Stimulated activated CD8-positive, alpha-beta memory T cell treated with anti-CD3 and anti-CD28 coated beads, Interleukin-4, amount 100 ng/mL, for 4 hours (primary cell): ENCODE measurements at places on chromosomes 5 and 9.

DNA sequence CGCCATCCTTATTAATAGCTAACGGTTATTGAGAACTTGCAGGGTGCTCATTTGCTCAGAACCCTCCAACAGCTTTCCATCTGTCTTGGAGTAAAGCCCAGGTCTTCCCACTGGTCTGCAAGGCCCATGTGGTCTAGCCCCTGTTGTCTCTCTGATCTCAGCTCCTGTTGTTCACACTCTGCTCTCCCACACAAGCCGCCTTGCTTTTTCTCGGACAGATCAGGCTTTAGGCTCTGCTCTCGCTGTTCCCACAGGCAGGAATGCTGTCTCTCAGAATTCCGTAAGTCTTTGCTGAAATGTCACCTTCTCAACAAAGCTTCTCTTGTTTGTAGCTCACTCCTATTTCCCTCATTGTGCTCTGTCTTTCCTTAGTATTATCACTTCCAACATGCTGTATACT is 34.3 kb downstream of the GPR107 start:
- no peak for DNase-seq

DNA sequence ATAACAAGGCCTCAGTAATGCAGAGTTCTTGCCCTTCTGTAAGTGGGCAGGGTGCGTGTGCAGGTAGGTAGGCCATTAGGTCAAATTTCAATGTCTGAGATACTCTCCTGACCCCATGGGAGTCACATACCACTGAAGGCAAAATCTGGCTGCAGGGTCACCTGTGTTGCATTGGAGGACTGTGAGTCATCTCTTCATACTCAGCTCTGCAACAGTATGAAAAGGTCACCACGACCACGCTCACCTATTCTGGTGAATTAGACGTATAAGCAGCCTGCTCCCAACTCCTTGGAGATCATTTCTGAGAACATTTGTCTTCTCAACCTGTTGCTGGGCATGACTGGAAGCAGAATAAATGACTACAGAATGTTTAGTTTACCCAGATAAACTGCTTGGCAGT is 599.8 kb downstream of the PDE4D start:
- DNase-seq = no peak

DNA sequence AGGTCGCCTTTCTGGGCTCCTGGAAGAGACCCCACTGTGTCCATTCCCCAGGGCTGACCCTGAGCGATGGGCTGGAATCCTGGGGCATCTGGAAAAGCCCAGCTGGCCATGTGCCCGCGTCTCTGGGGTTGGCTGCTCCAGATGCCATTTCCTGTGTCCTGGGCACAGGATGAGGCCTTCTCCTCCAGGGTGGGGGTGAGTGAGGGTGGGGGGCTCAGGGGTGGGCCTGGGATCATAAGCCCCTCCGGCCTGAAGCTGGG is 30.7 kb downstream of the PAEP start:
- no peak for DNase-seq

GRCh38 chr5:171953860-171954701 is 52.4 kb downstream of the FBXW11 start:
- no peak for DNase-seq

DNA sequence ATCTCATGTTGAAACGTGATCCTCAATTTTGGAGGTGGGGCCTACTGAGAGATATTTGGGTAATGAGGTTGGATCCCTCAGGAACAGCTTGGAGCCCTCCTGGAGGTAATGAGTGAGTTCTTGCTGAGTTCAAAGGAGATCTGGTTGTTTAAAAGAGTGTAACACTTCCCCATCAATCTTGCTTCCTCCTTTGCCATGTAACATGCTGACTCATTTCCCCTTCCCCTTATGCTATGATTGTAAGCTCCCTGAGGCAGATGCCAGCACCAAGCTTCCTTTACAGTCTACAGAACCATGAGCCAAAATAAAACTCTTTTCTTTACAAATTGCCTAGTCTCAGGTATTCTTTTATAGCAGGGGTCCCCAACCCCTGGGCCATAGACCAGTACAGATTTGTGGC is 352.3 kb downstream of the SLCO4C1 start:
- no peak for DNase-seq

GRCh38 chr5:39998518-39998917 is 573.7 kb upstream of the DAB2 start:
- DNase-seq = no peak

DNA sequence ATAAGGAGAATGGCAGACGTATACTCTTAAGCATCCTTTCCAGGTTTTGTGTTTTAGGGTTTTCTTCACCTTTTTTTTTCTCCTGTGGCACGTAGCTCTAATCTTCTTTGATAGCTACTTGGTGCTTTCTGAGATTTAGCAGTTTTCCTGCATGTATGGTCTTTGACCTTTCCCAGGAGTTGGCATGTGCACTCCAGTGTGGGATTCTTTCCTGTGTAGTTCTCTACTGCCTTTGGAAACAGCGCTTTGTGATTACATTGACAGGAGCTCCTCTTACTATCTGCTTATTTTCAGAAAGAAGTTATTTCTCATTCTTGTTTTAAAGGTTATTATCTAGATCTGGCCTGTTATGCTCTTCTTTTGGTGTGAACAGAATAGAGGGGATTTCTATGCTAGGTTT is 65.5 kb downstream of the UNC13B start:
- DNase-seq = no peak

- no peak for DNase-seq
Measured at GRCh38 chr5:28208356-28208755, 1170.0 kb upstream of the CDH9 start.

DNA sequence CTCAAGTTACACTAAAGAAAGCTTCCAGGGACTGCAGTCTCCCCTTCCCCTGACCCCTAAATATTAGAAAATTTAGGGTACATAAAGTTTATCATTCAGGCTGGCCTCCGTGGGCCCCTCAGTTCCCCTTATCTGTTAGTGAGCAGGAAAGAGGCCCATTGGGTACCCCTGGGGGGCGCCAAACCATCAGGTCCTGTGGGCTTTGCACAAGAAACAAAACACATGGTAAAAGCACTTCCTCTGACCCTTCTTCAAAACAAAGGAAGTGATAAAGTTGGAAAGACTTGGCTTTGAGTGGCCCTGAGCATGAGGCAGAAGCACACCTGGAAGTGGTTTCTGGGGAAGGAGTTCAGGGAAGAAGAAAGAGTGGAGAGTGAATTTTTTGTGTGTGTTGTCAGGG is 213.0 kb downstream of the SMARCA2 start:
- no peak for DNase-seq

GRCh38 chr9:84970432-84970831 is 300.9 kb downstream of the NTRK2 start:
- no peak for DNase-seq

DNA sequence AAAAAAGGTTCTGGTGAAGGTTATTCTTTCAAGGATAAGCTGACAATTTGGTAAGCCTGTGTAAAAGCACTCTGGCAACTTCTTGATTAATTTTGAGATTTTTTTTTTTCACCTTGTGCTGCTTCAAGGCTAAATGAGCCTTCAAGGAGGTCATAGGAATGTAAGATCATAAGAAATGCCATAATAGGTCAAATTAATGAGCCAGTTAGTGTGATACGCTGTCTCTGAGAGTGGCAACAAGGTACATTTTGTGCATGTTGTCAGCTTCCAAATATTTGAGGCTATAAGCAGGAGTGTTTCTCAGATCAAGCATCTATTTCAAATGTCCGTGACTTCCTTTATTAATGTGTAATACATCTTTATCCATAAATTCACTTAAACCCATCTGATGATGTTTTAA is 72.3 kb upstream of the CDH6 start:
- DNase-seq = no peak

DNA sequence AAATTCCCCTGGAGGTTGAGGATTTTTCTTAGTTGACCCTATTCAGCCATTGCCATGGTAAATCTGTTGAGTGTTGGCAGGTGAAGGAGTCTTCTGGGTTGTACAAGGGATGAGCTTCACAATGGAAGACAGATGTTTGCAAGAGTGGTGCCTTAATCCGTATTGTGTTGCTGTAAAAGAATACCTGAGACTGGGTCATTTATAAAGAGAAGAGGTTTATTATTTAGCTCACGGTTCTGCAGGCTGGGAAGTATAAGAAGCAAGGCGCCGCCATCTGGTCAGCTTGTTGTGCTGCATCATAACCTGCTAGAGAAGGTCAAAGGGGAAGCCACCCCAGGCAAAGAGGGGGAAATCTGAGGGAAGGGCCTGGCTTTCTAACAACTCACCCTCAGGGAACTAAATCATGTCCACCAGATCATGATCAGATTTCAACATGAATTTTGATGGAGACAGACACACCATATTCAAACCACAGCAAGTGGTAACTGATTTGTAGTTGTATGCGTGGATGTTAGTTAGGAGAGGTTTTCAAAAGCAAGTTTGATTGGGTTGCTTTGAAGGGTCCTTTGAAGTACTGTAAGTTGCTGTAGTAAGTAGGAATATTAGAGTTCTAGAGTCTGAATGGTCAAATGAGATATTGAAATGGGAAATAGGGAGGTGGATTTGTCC is 2.5 kb downstream of the TNPO1 start:
- DNase-seq = peak; percentile 3

DNA sequence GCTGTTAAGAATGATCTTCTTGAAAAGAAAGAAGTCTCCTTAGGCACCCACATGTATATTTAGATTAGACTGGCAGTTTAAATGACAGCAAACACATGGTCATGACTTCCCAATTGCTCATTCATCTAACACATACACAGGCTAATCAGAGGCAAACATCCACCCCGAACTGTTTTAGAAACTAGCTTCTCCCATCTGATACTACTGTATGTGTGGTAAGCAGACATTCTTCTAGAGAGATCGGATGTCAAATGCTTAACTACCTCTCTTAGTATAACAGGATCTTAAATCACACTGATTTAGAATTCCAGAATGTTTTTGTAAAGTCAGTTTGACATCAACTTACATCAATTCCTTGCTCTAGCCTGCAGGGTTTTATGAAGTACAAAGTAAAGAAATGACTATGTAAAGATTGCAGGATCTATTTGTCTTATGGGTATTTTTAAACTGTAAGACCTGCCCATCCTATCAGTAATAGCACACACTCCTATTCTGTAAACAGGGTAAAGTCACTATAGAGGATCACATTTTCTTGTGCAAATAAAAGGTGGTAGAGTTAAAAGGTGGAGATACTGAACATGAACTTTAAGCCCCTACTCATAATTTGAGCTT is 239.7 kb downstream of the MLLT3 start:
- no peak for DNase-seq

DNA sequence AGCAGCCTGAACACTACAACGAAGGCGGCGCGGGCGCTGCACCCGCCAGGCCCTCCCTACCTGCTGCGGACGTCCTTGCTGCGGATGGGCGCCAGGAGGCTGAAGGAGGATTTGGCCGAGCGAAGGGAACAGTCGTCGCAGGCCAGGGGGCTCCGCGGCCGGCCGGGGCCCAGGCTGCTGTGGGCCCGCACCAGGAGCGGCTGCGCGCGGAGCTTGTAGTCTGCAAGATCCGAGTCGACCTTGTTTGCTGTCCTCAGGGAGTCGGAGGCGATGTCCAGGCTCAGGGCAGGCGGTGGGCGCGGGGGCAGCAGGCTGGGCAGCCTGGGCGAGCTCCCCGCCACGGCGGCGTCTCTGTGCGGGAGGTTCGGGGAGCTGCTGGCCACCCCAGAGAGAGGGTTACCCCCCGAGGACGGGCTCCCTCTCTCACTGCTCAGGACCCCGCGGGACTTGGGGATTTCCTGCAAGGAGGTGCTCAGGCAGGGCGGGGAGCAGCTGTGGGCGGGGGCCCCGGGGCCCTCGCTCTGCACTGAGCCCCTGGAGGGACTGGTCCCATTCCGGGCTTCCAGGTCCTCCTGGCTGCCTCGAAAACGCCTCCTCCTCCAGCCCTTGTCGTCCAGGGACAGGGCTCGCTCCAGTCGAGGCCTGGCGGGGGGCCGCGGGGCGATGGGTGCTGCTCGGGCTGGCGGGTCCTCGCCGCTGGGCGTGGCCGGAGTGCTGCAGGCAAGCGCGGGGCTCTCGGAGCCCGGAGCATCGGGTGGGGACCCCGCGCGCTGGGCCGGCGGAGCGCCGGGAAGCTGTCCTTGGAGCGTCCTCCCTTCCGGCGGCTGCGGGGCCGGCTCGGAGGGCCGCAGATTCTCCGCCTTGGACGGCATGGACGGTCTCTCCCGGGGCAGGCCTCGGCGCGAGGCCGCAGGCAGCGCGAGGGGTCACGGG is 831 bp downstream of the INPP5E start:
- no peak for DNase-seq

GRCh38 chr5:142847898-142848790 is 78.0 kb downstream of the ARHGAP26 start:
- DNase-seq = no peak

DNA sequence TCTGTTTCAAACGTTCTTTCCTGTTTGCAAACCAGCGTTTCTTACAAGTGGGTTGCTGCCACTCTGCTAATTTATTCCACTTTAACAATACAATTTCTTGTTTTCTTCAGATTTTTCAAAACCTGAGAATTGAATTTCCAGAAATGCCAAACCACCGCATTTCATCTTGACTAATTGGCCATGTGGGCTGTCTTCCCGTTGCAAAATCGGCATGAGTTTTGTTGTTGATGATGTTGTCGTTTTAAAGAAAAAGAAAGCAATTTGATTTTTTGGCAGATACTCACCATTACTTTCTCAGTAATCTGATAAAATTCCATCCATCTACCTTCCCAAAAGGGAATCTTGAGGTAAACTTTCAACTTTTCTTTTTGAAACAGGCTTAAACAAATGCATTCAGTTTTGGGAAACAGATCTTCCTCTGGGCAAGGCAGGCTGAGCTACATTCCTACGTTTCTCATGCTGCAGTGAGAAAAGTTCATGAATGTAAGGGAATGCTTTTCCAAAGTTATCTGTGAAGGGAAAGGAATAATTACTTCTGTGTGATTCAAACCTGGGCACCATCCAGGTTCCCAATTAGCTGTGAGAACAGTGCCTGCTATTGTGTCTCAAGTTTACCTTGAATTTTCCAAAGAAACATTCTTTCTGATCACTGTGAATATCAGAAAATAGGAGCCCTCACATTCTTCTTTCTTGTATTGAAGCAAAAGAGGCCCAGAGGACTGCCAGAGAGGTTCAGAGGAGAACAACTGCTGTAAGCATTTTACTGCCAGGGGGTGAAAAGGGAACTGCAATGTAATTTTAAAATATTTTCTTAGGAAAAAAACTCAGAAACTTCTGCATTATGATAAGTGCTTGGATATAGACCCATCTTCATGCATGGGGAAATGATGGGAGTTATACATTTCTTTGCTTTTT is 100.7 kb upstream of the TUT7 start:
- DNase-seq = no peak

DNA sequence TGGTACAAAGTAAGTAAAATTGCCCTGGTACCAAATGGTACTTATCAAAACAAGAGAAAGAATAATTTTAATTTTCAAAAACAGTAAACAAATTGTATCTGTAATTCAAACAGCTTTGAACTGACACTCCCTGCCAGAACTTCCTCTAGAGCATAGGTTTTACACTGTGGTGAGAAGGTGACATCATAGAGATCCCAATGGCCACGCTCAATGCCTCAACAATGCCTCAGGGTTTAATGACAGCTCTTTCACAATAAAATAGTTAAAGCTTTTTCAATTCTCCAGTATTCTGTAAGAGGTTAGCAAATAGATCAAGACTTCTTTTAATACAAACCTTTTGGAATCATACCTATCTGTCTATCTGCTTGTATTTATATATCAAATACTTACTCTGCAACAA is 437.1 kb downstream of the PRR16 start:
- no peak for DNase-seq
